ENCODE measurements at places on chromosomes 4 and X.

GRCh38 chrX:132181364-132181763 is 37.9 kb downstream of the RAP2C start:
- DNase-seq, result no peak

DNA sequence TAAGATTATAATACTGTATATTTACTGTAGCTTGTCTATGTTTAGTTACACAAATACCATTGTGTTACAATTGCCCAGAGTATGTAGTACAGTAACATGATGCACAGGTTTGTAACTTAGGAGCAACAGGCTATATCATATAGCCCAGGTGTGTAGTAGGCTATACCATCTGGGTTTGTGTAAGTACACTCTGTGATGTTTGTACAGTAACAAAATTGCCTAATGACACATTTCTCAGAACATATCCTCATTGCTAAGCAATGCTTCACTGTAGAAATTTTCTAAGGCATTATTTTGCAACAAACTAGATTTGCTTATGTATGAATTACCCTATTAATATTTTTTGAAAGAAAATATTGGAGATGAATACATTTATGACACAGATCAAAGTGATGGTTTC is 1390.9 kb downstream of the C4orf33 start:
- DNase-seq, result no peak

DNA sequence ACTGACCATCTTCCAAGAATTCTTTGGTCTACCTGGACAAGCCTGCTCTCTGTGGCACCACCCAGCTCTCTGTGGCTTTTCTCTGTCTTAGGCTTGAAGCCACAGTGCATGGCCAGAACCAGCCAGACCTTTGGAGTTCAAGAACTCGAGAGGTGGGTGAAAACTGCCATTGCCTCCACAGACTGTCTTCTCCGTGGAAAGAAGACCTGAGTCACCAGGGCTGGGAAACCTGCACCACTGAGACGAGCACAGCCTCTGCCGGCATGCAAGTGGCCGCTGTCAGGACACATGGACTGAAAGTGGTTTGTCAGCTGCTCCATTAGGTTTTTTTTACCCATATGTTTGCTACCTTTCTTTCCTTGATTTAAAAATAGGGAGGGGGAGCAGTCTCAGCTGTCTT is 74.5 kb downstream of the MGST2 start:
- no peak for DNase-seq

GRCh38 chr4:121009578-121010478 is 62.5 kb downstream of the NDNF start:
- DNase-seq, result no peak

GRCh38 chr4:140579278-140579677 is 10.5 kb upstream of the UCP1 start:
- DNase-seq, result no peak

- DNase-seq, result peak; percentile 80
Measured at GRCh38 chr4:152700151-152700550, 20.4 kb upstream of the TMEM154 start.

Data from mesendoderm (in vitro differentiated cells).